ENCODE measurements at places on chromosomes 5 and 9.

DNA sequence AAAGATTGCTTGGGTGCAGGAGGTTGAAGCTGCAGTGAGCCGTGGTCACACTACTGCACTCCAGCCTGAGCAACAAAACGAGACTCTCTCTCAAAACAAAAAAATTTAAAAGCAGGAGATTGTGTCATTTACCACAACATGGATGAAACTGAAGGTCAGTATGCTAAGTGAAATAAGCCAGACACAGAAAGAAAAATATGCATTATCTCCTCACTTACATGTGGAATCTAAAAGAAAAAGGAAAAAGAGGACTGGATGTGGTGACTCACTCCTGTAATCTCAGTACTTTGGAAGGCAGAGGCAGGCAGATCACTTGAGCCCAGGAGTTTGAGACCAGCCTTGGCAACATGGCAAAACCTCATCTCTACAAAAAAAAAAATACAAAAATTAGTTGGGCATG, 146.8 kb upstream of the DAPK1 start:
- DNase-seq = no peak

DNA sequence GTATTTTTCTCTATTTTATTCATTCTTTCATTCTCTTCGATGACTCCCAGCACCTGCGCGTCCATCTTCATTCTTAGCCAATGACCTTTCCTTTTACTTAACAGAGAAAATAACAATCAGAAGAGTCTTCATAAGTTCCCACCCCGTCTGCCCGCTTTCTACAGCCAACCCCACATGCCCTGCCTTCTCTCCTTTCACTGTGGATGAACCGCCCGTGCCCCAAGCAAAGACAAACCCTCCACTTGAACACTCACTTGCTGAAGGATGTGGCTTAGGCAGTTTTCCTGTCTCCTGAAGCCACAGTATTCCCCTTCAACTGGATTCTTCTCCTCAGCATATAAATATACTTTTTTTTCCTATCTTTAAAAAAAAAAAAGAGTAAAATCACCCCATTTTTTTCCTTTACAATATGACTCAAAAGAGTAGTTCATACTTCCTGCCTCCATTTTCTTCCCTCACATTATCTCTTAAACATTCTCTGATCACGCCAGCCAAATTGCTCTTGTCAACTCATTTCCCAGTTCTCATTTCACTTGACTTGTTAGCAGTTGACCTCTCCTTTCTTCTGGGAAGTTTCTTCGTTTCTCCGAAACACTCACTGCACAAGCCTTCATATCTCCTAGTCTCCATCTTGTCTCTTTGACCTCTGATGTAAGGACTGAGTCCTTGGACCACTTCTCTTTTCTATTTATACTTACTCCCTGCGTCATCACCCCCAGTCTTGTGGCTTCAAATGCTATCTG, 11.1 kb downstream of the NIPSNAP3B start:
- DNase-seq = no peak

DNA sequence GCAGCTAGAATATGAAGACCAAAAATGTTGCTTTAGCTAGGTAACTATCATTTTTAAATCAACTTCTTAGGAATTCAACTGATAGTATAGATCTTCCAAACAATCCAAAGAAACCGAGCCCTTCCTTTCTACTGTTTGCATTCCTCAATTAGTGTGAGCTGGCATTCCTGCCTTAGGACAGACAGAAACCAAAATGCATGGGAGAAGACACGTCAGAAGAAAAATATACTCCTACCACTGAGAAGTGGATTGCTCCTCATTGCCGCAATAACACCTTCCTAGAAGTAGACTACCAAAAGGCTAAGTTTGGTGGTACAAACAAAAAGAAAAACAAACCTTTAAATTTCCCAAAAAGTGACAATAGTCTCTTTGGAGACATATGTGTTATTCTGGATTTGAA, 440.0 kb downstream of the SEMA5A start:
- DNase-seq = no peak

- DNase-seq = no peak
These were observed 48.6 kb upstream of the RNU6ATAC start for GRCh38 chr9:134212809-134213507.

GRCh38 chr9:69204849-69205248, 30.8 kb downstream of the TJP2 start:
- no peak for DNase-seq

- no peak for DNase-seq
These were observed 4.6 kb upstream of the SLC6A7 start for GRCh38 chr5:150184990-150185912.

DNA sequence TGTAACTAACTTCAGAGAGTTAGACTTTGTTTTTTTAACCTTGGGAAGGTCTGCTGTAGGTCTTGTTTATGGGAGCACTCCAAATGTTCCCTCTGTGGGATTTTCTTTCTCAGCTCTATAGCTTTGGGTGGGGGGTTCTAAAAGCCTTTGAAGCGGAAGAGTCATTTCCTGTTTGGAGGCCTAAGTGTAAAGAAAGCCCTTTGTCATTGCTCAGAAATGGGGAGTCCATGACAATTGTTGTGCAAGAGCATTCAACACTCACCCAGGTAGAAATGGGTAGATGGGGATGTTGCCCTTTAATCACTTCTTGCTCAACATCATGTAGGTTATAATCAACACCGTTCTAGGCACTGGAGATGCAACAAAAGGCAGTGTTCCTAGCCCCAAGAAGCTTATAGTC, 30.3 kb upstream of the MAST4 start:
- DNase-seq = no peak

- no peak for DNase-seq
These were observed 1.7 kb upstream of the SPINK6 start for GRCh38 chr5:148201151-148201550.

GRCh38 chr5:109825450-109825849, 135.7 kb downstream of the MAN2A1 start:
- DNase-seq = no peak

DNA sequence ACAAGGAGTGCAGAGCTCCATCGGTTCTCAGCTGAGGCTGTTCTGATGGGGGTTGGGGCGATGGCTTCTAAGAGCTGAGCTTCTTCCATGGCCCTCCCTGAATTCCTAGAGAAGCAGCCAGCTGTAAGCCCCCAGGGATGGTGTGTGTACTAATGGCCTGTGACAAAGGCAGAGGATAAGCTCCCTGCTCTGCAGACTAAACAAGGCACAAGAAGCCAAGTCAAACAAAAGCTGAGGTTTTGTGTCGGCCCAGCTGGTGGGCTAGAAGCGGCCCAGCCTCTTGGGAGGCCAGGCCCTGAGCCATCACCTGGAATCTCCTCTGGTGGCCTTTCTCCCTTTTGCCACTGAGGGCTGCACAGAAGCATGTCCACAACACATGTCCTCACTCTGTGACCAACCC, 75.0 kb upstream of the XPA start:
- no peak for DNase-seq

DNA sequence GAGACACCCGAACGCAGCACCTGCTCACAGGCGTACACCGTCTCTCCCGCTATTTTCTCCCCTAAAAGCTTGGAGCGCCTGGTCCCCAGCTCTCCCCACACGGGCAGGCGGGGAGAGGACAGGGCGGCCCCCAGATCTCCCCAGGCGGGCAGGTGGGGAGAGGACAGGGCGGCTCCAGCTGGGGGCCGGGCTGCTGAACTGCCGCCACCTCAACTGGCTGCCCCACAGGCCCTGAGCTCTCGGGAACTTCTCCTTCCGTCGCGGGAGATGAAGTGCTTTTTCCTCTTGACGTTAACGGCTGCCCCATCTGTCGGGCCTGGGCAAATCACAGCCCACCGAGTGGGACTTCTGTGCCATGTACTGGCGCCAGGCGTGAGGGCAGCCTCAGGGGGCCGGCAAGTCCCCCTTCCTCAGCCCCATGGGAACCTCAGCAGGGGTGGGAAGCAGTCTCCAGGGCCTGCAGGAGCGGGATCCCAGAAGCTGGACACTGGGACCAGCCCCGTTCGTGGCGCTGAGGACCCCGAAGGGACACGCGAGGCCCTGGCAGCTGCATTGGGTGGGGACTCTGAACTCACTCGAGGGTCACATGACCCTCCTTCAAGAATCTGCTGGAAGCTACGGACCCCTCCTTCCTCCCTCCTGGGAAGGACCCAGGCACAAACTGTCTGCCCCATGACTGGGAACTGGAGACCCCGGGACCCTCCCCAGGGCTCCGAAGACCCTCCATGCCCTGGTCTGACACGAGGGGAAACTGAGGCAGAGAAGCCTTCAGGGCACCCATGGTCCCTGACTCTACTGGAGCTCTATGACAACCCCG, 5.7 kb upstream of the EGFL7 start:
- DNase-seq = no peak

DNA sequence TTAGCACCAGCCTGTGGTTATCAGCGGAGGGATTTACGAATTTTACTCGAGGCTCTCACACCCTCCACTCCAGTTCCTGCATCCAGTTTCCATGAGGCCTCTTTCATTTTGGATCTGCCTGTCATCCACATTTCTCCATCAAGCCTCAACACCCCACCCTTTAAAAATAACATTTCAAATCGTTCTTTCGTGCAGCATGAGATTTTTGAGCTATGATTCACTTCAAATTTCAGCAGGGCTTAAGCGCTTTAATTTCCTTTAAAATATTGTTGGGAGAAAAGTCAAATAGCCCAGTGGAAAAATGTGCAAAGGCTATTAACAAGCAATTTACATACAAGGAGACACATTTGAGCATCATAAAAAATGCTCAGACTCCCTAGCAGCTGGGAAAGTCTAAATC, 103.2 kb downstream of the MSX2 start:
- DNase-seq = peak; percentile 22

GRCh38 chr9:35651956-35652828, 1.5 kb upstream of the SIT1 start:
- no peak for DNase-seq

DNA sequence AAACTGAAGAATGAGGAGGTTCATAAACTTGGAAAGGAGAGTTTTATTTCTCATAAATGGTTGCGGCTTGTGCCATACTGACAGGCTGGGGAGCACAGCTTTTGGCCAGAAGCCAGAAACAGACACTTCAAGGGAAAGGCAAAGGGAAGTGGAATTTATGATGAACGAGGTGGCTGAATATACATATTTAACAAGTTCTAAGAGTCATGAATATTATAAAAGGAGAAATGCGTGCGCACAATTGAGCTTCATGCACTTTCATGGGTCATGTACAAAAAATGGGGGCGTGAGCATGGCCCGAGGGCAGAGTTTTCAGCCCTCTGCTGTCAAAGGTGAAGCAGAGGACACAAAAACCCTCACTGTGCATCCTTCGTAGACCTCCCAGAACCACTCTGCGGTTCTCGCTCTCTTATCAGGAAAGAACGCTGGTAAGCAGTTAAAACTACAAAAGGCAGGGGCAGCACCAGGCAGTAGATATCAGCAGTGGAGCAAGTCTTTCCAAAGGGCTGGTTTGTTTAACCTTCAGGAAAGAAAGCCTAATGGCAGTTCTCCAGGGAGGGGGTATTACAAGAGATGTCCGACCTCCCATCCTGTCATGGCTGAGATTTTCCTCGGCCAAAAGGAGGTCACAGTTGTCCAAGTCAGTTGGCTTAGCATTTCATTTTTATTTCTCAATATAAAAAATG, 29.0 kb downstream of the AUH start:
- no peak for DNase-seq

GRCh38 chr5:123559434-123559775, 47.4 kb downstream of the CSNK1G3 start:
- no peak for DNase-seq

- DNase-seq = no peak
These were observed 105.1 kb downstream of the CEMIP2 start for GRCh38 chr9:71663216-71663615.

GRCh38 chr9:16342246-16343020, 528.0 kb downstream of the BNC2 start:
- DNase-seq = no peak

Data from vagina (tissue), 2 donors.